ENCODE measurements at places on chromosomes 11 and 22.

DNA sequence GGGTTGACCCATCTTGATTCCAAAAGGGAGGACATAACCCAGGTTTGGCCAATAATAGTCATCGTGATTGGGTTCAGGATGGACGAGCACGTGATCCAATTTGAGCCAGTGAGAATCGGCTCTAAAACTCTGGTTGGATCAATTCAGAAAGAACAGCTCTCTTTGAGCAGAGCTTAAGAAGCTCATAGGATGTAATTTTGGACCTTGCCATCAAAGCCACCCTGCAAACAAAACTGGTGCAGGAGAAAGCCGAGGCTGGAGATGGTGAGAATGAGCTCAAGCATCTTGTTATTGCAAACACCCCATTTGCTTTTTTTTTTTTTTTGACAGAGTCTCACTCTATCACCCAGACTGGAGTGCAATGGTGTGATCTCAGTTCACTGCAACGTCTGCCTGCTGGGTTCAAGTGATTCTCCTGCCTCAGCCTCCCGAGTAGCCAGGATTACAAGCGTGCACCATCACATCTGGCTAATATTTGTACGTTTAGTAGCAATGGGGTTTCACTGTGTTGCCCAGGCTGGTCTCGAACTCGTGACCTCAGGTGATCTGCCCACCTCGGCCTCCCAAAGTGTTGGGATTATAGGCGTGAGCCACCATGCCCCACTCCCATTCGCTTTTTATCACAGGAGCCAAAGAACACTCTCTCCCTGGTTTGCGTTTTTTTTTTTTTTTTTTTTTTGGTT, 13.8 kb upstream of the MIAT start:
- DNase-seq = no peak

- DNase-seq = no peak
These were observed 25.7 kb downstream of the MPPED2 start for GRCh38 chr11:30560206-30561106.

- DNase-seq = no peak
These were observed 218.0 kb upstream of the PITPNB start for GRCh38 chr22:28137036-28137435.

- DNase-seq = no peak
These were observed 4.2 kb upstream of the GRK2 start for GRCh38 chr11:67261946-67262681.

DNA sequence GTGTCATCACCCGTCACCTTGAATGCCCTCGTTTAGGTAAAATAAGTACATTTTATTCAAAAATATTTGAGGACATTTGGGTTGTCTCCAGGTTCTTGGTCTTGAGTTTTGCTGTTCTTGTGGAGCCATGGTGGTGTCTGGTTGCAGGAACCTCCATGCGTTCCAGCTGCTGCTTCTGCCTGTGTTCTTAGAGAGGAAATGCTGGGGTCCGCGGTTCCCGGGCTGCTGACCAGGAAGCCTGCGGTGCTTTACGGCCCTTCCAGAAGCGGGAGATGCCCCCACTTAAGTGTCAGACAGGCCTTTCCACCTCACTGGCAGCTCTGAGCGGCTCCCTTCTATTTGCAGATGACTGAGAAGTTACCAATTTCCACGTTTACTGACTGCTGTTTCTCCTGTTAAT, 66.8 kb downstream of the LRP5 start:
- peak; percentile 30 for DNase-seq

DNA sequence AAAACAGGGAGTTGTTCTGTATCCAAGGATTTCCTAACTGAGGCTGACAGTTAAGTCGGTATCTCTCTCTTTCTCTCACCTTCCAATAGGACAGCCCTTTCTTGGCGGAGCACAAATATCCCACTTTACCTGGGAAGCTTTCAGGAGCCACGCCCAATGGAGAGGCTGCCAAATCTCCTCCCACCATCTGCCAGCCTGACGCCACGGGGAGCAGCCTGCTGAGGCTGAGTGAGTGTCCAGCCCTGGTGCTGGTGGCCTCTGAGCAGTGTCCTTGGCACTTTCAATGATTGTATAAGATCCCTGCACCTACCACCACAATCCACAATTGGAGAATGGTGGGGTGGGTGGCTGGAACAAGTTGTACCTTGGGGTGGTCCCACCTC, 33.7 kb downstream of the CYB5R2 start:
- DNase-seq = no peak

GRCh38 chr11:5232821-5233220, 1.5 kb downstream of the HBD start:
- DNase-seq = peak; percentile 60

GRCh38 chr11:74721479-74721835, 9.8 kb downstream of the CHRDL2 start:
- no peak for DNase-seq

- DNase-seq = no peak
These were observed 64.9 kb upstream of the PAX6 start for GRCh38 chr11:31875866-31876560.

- no peak for DNase-seq
These were observed 3.0 kb downstream of the OR8D1 start for GRCh38 chr11:124310721-124311120.

DNA sequence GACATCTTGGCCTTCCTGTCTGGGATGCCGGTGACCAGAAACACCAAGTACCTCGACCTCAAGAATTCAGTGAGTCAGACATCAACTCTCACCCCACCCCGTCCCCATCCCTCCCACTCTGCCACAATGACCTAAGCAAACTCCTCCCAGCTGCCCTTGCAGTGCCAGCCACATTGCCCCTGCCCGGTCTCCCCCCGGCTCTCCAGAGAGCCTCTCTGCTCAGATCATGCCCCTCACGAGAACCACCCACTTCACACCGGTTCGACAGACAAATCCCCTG, 23.6 kb upstream of the MYRF start:
- DNase-seq = no peak

DNA sequence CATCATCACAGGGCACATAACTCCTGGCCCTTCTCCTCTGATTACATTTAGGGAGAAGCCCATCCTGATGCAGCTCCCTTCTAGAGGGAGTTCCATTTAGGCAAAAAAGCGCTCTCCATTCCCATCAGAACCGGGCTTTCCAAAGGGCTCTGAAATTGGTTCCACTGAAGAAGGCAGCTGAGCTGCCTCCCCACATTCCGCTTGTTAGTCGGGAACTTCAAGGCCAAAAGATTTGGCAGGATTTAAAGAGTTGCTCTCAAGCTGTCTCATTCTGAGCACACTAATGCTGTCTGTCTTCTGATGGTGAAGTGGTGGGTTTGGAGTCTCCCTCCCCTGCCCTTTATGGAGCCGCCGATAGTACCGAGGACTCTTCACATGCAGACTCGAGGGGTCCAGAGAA, 26.6 kb upstream of the CABP7 start:
- DNase-seq = no peak
